ENCODE measurements at places on chromosomes 3 and 15.

- DNase-seq, result no peak
These were observed 50.1 kb downstream of the GPR176 start for GRCh38 chr15:39869858-39870515.

DNA sequence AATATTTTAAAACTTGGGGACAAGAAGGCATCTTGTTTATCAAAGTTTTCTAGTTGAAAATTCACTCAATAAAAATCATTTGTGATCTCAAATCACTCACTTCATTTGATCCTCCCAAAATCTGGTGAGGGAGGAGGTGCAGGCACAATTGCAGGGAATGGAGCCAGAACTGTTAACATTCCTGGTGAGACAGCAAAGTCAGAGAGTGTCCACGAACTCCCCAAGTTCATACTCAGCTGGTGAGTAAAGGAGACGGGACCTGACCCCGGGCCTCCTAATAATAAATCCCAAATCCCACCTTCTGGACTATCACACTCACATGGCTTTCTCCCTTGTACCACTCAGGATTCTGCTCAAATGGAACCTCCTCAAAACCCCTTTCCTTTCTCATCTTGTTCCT, 252.3 kb upstream of the LRTM1 start:
- no peak for DNase-seq

DNA sequence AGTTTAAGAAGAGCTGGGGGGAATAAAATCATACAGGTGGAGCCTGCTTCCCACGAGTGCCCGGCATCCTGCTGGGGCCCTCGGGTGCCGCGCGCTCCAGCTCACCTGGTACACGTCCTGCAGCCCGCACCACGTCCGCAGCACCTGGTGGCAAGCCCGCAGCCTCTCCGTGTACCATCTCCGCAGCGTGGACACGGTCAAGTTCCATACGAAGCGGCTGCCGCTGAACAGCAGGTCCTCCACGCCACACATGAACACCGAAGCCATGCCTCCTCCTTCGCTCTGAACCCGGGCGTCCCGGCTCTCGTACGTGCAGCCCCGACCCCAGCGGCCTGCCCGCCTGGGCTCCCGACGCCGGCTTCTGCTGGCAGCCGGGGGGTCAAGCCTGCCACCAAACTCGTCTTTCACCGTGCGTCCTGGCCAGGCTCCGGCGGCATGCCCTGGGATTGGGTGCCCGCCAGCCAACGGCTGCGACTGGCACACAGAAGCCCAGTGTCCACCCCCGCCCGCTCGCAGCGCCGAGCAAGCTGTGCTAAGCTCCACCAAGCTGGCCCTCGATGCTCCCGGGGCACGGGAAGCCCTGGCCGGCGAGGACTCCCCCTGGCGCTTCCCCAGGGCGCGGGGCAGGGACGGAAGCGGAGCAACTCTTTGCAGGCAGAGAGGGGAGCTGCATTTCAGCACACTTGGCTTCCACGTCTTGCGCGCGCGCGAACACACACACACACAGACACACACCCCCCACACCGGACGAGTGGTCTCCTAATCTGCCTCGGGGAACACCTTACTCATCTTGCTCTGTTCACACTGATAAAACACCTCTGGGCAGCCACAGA, at the start of gene FRMD4B:
FRMD4B (minus strand) TSS at position 366 of the 833 bp plus-strand sequence; CDS start at position 267, 99 bp downstream.
- no peak for DNase-seq

GRCh38 chr3:154542837-154543236, 112.8 kb upstream of the GPR149 start:
- DNase-seq, result no peak

- DNase-seq, result no peak
These were observed 691 bp downstream of the SENP7 start for GRCh38 chr3:101512396-101512645.

DNA sequence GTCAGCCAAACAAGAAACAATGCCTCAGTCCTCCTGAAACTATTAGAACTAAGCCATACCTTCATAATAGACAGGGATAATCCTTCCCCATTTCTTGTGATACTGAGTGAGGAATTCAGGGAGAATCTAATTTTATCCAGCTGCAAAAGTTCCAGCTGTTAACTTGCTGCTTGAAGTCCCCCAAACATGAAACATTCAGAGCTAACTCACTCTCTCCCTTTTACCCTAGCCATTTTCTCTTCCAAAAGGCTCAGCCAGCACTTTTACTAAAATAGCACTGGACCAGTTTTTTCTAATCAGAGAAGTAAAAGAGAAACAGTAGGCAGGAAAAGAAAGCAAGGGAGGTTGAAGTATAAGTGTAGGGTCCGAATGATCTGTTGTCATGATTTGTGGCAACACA, 268.1 kb downstream of the TAFA4 start:
- no peak for DNase-seq

- DNase-seq, result no peak
These were observed 491.0 kb downstream of the ROBO2 start for GRCh38 chr3:77530870-77531269.

DNA sequence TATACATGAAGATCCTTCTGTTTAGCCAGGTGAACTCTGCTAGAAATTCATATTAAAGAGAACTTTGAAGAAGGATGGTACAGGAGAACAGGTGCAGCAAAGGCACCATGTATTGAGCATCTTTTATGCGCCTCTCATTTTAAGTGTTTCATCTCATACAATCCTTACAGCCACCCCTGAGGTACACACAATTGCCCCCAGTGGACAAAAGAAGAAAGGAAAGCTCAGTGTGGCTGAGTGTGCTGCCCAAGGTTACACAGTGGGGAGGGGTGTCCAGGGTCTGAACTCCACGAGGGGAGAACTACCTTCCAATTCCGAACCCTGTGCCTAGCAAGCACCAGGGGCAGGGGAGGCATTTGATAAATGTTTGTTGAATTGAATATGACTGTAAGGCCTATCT, 98.6 kb downstream of the MECOM start:
- no peak for DNase-seq

DNA sequence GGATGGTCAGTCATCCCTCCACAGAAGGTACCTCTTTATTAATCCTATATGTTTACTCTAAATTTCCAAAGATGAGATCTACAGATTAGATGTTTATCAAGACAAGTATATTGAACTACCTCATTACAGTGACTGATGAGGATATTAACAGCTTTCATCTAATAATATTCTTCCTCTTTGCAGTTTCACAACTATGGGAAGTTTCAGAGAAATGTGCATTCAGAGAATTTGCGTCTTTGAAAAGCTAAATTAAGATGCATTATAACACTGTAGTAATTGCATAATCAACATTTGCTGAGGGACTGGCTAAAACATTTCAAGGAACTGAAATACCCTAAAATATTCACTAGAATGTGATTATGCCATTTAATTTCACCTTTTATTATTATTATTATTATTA, 46.7 kb downstream of the MCF2L2 start:
- DNase-seq, result no peak

- no peak for DNase-seq
These were observed 3.9 kb downstream of the LXN start for GRCh38 chr3:158668506-158668905.
